ENCODE measurements at places on chromosomes 11 and 22.

DNA sequence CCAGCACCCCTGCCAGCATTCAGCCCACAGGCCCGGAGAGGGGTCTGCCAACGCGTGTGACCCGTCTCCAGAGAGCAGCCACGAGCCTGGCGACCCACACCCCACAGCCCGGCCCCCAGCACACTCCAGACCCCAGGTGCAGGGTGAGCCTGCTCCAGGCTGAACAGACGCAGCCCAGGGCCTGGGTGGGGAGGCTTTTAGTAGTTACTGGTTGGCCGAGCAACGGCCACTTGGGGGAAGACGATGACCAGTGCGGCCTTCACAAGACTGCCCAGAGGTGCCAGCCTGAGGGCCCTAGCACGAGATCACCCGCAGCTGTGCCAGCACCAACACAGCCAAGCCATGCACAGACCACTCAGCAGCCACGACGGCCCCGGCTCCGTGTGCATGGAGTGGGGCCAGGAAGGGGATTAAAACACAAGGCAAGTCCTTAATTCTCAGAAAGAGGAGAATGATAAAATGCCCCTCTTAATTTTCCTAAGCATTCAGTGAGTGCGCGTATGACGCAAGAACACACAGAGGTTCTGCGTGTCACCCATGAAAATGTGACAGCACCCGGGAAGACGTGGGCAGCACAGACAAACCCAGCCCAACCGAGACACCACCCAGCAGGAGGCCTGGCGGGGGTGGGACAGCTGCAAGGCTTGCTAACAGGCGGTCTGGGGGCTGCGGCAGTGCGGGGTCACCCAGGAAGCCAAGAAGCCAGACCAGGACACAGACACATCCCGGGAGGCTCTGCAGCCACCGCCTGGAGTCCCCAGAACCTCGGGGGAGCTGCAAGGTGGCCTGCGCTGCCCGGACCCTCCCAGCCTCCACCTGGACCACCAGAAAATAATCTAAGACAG, 47.6 kb downstream of the BRD1 start:
- no peak for DNase-seq

DNA sequence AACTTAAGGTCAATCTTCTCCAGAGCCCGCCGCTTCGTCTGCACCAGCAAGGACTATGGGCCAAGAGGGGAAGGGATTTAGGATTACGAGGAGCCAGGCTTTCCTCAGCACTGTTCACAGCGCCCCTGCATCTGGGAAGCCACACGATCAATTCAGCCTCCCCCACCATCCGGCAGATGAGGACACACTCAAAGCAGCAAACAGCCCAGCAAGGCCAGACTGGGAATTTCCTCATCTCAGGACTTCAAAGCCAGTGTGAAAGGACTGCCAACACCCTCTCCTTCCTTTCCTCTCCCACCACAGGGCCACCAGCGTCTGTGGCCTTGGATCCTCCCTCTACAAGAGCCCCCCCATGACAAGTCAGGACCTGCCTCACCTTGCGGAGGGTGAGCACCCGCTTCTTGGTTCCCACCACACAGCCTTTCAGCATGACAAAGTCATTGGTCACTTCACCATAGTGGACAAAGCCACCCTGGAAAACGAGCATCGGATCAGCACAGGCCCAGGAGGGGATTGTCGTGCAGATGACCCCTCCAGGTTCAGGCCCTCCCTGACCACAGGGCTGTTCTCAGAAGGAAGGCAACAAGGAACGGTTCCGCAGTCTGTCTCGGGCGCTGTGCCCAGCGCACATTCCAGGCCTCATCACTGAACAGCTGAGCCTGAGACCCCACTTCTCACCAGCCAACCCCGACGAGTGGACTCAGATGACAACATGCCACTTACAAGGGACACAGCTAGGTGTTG, 6.0 kb downstream of the RPL3 start:
- no peak for DNase-seq

DNA sequence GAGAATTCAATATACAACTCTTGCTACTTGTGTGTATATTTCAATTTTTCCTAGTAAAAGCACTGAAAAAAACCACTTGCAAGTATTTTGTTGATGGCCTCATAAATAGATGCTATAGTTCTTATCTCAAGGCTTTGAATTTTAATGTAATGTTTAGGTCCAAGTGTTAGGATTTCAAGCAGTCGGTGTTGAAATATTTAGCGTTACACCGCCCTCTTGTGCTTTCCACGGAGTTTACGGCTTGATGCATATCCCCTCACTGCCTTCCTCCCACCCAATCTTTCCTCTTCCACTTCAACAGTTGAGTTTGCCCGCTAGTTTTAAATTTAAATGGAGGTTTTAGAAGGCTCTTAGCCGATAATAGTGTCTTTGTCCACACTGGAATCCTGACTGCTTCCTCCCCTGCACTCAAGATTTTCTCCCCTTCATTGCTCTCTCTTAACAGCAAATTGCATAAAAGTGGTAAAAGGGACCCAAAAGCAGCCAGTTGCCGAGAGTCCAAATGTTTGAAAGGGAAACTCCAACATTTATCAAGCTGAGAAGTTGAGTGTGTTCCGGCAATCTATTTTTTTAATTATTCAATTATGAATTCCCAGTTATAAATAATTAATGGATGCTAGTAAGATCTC, 25.9 kb upstream of the HTATIP2 start:
- DNase-seq, result no peak

DNA sequence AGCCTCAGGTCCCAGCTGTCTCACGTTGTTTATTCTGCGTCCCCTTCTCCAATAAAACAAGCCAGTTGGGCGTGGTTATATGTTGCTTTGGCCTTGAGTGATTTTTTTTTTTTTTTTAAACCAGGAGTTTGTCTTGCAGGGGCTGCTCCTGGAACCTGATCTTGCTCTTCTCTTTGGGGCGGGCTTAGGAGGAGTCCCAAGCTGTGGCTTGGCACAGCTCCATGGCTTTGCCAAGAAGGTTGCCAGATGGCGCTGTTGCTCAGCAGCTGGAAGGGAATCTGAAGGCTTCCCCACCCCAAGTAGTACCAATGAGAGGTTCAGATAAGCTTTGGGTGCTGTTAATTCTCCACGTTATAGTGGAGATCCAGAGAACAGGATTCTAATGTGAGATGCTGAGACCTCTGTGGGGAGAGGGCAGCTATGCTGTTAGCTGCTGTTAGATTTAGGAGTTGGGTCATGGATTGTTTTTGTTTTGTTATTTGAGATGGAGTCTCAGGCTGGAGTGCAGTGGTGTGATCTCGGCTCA, 2.0 kb upstream of the FERMT3 start:
- peak; percentile 82 for DNase-seq

DNA sequence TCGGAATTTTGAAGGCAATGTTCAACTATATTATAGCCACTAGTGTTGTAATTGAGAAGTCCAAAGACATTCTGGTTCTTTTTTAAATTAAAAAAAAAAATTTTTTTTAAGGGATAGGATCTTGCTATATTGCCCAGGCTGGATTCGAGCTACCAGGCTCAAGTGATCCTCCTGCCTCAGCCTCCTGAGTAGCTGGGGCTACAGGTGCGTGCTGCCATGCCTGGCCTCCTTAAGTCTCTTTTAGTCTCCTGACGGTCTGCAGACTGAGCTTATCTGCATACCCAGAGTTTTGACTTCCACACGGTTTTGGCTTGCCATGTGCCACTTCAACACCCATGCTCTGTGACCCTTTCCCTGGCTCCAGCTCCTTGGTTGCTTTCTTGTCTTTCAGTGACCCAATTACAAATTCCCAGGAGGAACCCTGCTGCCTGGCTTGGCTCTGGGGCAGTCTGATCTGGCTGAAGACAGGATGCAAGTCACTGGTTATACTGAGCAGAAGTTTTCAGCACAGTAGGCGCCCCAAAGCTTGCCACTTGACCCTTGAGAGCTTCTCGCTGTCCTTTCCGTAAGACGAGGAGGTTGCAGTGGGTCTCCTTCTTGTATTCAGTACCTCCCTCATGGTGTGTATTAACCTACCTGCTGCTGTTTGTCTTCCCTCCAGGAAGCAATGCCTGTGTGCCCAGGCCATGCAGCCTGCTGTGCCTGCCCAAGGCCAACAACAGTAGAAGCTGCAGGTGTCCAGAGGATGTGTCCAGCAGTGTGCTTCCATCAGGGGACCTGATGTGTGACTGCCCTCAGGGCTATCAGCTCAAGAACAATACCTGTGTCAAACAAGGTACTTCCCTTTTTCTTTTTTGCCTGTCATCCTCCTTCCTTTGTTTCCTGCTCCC, 113.8 kb upstream of the SORL1-AS1 start:
- no peak for DNase-seq

DNA sequence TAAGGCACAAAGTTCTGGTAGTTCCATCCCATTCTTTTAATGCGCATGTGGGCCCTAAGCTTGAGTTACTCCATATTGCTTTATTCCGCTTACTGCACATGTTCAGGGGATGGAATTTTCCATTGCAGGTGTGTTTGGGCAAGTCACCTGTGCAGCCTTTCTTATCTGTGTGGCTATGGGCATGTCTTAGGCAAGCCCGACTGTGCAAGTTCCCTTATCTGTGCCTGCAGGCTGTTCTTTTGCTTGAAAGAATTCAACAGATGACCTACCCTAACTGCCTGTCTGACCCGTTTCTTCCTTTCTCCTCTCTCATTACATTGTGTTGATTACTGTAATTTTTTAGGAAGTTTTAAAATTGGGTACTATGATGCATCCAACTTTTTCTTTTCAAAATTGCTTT, 363.6 kb downstream of the TTC28 start:
- no peak for DNase-seq

DNA sequence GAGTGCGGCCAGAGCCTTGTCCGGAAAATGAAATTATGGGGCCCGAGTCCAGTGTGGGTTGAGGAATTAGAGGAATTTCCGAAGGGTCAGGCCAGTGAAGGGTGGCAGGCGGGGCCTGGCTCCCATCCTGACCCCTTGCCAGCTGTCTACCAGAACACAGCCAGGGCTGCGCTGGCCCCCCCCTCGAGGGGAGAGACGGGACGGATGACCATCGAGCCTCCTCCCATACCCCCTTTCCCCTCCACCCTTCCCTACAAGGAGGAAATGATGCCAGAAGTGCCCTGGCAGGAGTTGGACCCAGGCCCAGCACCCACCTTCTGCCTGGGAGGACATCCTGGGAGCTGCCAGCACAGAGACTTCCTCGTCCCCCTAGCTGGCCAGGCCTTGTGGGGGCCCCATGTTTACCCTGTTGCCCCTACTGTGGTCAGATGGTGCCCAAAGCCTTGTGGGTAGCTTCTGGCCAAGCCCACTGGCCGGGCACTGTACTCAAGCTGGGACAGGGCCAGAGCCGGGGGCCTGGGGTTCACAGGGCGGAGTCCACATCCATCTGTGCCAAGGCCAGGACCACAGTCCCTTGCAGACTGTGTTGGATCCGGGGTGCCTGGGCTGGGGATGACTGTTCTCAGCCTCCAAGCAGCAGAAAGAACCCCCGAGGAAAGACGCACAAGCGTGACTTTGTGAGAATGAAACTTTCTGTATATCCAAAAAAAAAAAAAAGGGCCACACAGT, 20.8 kb downstream of the ARVCF start:
- no peak for DNase-seq

- no peak for DNase-seq
These were observed 84.8 kb upstream of the HTATIP2 start for GRCh38 chr11:20278727-20279126.

GRCh38 chr11:420911-421321, 6.1 kb upstream of the SIGIRR start:
- no peak for DNase-seq
